ENCODE measurements at places on chromosomes 6 and 20. TPM values are rescaled to one million over a fixed set of nuclear protein-coding genes. Genes with fewer than 3 reads are reported as not detected.

DNA sequence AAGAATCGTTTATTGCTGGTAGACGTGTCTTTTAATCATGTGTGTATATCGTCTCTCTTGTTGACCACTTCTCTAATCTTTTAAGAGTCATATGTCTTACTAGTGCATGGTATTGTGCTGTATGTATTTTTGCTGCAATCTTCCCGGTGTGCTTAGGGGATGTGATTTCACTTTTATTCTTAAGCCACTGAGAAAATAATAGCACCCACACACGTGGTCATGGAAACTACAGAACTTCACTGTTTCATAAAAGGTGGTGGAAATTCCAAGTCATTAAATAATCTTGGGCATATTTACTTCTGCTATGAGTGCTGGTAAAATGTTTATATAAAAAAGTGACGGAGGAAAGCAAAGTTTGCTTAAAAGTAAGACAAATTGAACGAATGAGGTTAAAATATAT, 3.0 kb upstream of the CDYL start:
- no peak overlapping the region for H3K27ac ChIP-seq
- H3K4me1 ChIP-seq: peaks cover 18% of the 10 kb centered on the region
- no peak overlapping the region for H3K4me3 ChIP-seq
- DNase-seq: no peak

- H3K4me3 ChIP-seq: peak overlapping the region; percentile 64
- H3K4me1 ChIP-seq: peaks cover 95% of the 10 kb centered on the region
- no peaks in the 10 kb centered on the region for H3K36me3 ChIP-seq
- H3K27ac ChIP-seq: peak overlapping the region; percentile 94
- DNase-seq: peak; percentile 99
Observed at GRCh38 chr6:44058617-44059358, 68.5 kb downstream of the MRPL14 start.

- H3K4me1 ChIP-seq: peaks cover 55% of the 10 kb centered on the region
- H3K4me3 ChIP-seq: peak overlapping the region; percentile 80
- 0 out of 2 replicates have a peak, but pooled peaks cover 4% of the 10 kb centered on the region for H3K36me3 ChIP-seq
- peak overlapping the region; percentile 90 for H3K27ac ChIP-seq
Observed at GRCh38 chr6:137233911-137234863, 15.0 kb upstream of the IFNGR1 start.

Gene GSTA2
- not detected for total RNA-seq

Gene PAX1
- total RNA-seq: not detected

Gene ZCCHC3
- 10.9 TPM for total RNA-seq

Gene KCNK16
- not detected for total RNA-seq

GRCh38 chr6:144581812-144582537, 296.8 kb downstream of the UTRN start:
- peak; percentile 37 for DNase-seq
- peaks cover 68% of the 10 kb centered on the region for H3K4me1 ChIP-seq
- H3K27me3 ChIP-seq: no peaks in the 10 kb centered on the region
- peak overlapping the region; percentile 20 for H3K27ac ChIP-seq
- H3K36me3 ChIP-seq: peaks cover 24% of the 10 kb centered on the region

- H3K27ac ChIP-seq: no peak overlapping the region
- H3K4me1 ChIP-seq: no peaks in the 10 kb centered on the region
- H3K36me3 ChIP-seq: no peaks in the 10 kb centered on the region
- H3K4me3 ChIP-seq: no peak overlapping the region
Observed at GRCh38 chr6:41280381-41281057, 6.0 kb downstream of the TREM1 start.

- DNase-seq: no peak
- no peak overlapping the region for H3K27ac ChIP-seq
- no peak overlapping the region for H3K4me3 ChIP-seq
- H3K4me1 ChIP-seq: no peaks in the 10 kb centered on the region
- peaks cover 5% of the 10 kb centered on the region for H3K27me3 ChIP-seq
Observed at GRCh38 chr20:58713801-58714339, 21.3 kb downstream of the NPEPL1 start.

GRCh38 chr6:134373993-134374392, 56.1 kb upstream of the SGK1 start:
- no peak overlapping the region for H3K4me3 ChIP-seq
- peaks cover 4% of the 10 kb centered on the region for H3K36me3 ChIP-seq
- H3K4me1 ChIP-seq: peaks cover 28% of the 10 kb centered on the region
- H3K27ac ChIP-seq: peak overlapping the region; percentile 73
- DNase-seq: no peak
- H3K27me3 ChIP-seq: no peaks in the 10 kb centered on the region

DNA sequence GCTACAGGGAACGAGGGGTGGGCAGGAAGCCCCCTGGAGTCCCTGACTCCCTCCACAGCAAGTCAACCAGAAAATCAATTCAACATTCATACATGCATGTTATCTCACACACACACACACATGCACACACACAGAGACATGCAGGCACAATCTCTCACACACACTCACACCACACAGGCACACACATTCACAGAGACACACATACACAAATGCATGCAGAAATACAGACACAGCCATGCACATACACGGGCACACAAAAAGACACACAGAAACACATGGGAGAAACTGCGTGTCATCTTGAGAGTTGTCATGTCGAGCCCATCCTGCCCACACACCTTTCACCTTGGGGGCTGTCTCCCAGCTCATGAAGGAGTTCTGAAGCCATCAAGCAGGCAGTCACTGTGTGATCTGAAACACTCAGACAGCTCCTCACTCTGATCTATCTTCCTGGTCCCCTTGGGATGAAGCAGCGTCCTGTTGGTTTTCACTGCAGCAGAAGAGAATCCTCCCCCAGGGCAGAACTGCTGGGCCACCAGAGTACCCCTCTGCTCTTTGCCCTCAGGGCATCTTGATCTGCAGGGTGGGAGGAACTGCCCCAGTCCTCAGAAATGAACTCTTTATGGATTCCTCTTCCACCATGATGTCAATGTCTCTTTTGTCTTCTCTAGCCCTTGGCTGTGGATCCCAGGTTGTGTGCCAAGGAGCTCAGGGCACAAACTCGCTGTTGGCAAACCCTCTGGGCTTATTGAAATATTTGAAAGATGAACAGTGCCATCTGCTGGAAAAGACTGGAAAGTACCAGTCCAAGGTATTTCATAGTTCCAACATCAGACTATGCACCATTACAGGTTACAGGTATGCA, 8.8 kb downstream of the RAET1L start:
- H3K36me3 ChIP-seq: no peaks in the 10 kb centered on the region
- H3K4me1 ChIP-seq: peaks cover 10% of the 10 kb centered on the region
- peaks cover 43% of the 10 kb centered on the region for H3K27me3 ChIP-seq
- H3K27ac ChIP-seq: no peak overlapping the region
- no peak overlapping the region for H3K4me3 ChIP-seq

DNA sequence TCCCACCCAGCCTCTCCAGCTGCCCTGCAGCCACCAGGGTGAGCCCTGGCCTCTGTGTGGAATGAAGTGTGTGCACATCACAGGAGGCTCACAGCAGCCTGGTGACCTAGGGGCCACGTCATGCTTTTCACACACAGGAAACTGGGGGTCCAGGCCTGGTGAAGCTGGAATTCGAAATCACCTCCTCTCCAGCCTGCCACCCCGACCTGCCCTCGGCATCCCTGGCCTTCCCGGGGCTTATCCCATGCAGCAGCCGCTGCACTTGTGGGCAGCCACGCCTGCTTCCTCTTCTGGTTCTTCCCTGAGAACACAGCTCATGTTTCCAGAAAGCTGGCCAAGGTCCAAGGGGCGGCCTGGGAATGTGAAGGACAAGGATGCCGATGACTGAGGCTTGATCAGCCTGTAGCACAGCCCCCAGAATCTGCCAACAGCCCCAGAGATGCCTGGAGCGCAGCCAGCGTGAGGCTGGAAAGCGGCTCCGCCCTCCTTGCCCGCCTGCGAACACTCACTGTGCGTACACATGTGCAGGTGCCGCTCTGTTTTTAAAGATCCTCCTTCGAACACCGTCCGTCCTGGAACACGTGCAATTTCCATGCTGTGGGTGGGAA, 4.2 kb upstream of the NTSR1 start:
- no peaks in the 10 kb centered on the region for H3K36me3 ChIP-seq
- peaks cover 7% of the 10 kb centered on the region for H3K27me3 ChIP-seq
- H3K4me1 ChIP-seq: peaks cover 37% of the 10 kb centered on the region

Gene PRRT1
- 4.7 TPM for total RNA-seq

Gene MTO1
- total RNA-seq: 13.4 TPM

GRCh38 chr6:20117474-20117873, 94.8 kb downstream of the MBOAT1 start:
- no peak for DNase-seq
- no peak overlapping the region for H3K4me3 ChIP-seq
- H3K27ac ChIP-seq: no peak overlapping the region
- peaks cover 6% of the 10 kb centered on the region for H3K4me1 ChIP-seq
- H3K27me3 ChIP-seq: no peaks in the 10 kb centered on the region
- H3K36me3 ChIP-seq: no peaks in the 10 kb centered on the region

DNA sequence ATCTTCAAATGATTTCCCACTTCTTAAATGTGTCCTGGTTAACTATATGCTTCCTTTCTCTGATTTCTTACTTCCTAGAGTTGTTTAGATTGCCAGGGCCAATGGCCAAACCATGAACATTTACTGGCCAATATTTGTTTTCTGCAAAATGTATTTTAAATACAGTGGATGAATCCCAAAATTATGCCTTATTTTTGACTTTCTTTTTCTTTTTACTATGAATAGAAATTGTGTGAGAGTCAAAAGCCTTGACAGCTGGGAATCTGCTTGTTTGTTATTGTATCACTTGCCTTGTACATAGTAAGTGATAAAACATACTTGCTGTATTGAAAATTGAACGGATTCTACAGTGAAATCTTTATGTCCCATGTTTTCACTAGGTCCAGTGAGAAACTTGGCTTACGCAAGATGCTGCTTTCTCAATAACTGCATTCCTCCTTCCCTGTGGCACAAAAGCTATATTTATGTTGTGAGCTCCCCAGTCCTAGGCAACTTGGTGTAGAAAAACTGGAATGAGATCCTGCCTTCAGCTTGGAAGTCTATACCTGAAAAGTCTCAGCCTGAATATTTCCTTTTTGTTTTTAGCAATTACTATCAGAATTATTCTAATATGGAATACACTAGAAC, 295.2 kb downstream of the EPHA7 start:
- H3K4me3 ChIP-seq: no peak overlapping the region
- H3K27ac ChIP-seq: no peak overlapping the region
- no peaks in the 10 kb centered on the region for H3K4me1 ChIP-seq
- DNase-seq: no peak
- peaks cover 2% of the 10 kb centered on the region for H3K27me3 ChIP-seq
- no peaks in the 10 kb centered on the region for H3K36me3 ChIP-seq

- DNase-seq: no peak
- no peak overlapping the region for H3K27ac ChIP-seq
- no peak overlapping the region for H3K4me3 ChIP-seq
- peaks cover 23% of the 10 kb centered on the region for H3K4me1 ChIP-seq
- H3K36me3 ChIP-seq: peaks cover 24% of the 10 kb centered on the region
Observed at GRCh38 chr6:155165029-155165710, 98.6 kb upstream of the CLDN20 start.

- H3K36me3 ChIP-seq: no peaks in the 10 kb centered on the region
- no peak for DNase-seq
- H3K27me3 ChIP-seq: no peaks in the 10 kb centered on the region
- H3K27ac ChIP-seq: no peak overlapping the region
- H3K4me1 ChIP-seq: no peaks in the 10 kb centered on the region
Observed at GRCh38 chr20:39910536-39910935, 778.5 kb downstream of the MAFB start.

DNA sequence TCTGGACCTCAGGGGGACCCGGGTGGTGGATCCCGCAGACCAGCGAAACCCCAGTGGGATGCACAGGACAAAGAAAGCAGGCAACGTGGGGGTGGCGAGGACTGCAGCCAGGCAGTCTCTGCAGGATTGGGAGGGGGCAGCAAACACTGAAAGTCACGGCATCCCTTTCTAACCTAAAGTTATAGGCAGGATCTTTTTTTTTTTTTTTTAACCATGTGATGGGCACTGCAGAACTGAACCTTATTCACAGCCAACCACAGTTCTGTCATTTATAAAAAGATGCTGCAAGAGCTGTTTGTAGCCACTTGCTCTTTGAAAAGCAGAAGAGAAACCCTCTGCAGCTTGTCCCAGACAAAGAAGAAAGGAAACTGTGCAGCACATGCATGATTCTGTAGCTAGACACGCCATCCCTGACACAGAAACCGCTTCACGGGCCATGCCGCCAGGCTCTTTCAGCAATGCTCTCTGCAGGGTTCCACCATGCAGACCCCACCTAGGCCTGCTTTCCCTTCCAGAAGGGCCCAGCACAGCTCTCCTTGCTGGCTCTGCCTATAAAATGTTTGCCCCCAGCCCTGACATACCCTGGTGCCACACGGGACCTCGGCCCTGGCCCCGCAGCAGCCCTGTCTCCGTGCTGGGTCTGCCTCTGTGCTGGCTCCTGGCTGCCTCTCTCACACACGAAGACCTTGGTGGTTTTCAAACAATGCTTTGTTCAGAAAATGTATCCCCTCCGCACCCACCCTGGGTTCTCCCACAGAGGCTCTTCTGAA, 70.8 kb downstream of the PYGB start:
- DNase-seq: no peak
- H3K4me3 ChIP-seq: no peak overlapping the region
- peaks cover 25% of the 10 kb centered on the region for H3K36me3 ChIP-seq
- peaks cover 3% of the 10 kb centered on the region for H3K27me3 ChIP-seq
- H3K27ac ChIP-seq: no peak overlapping the region

Gene TCF21
- not detected for total RNA-seq

GRCh38 chr6:132537145-132537544, 932 bp upstream of the TAAR9 start:
- H3K36me3 ChIP-seq: peaks cover 7% of the 10 kb centered on the region
- H3K27ac ChIP-seq: no peak overlapping the region
- H3K27me3 ChIP-seq: peaks cover 17% of the 10 kb centered on the region
- H3K4me1 ChIP-seq: no peaks in the 10 kb centered on the region

Gene NKX2-2
- total RNA-seq: not detected

GRCh38 chr6:108581237-108581931, 20.7 kb downstream of the FOXO3 start:
- peaks cover 93% of the 10 kb centered on the region for H3K4me1 ChIP-seq
- peak; percentile 68 for DNase-seq
- peaks cover 12% of the 10 kb centered on the region for H3K36me3 ChIP-seq
- no peaks in the 10 kb centered on the region for H3K27me3 ChIP-seq
- H3K4me3 ChIP-seq: peak overlapping the region; percentile 85

Gene ACTL10
- total RNA-seq: 1.8 TPM

Gene OXT
- not detected for total RNA-seq

DNA sequence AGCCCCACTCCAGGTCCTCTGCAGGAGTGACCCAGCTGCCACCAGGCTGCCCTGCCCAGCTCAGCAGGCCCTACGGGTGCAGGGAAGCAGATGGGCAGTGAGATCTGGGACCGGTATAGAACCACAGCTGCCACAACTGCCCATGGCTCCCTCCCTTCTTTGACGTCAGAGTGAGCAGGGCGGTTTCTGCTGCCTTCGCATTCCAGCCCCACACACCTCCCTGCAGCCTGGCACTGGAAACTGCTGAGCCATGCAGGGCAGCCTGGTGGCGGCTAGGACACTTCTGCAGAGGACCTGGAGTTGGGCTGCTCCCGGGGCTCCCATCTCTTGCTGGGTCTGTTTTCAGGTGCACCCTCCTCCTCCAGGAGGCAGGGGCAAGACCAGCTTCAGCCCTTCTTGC, 101.6 kb upstream of the CD93 start:
- H3K36me3 ChIP-seq: no peaks in the 10 kb centered on the region
- no peaks in the 10 kb centered on the region for H3K4me1 ChIP-seq
- DNase-seq: no peak
- H3K27me3 ChIP-seq: peaks cover 12% of the 10 kb centered on the region
- H3K27ac ChIP-seq: no peak overlapping the region
- no peak overlapping the region for H3K4me3 ChIP-seq
